Activated CD4-positive, alpha-beta T cell treated with anti-CD3 and anti-CD28 coated beads, Interleukin-2, amount 50 U/mL, for 4 hours (primary cell): ENCODE measurements at places on chromosomes 12 and 14.
A peak's percentile ranks its signal among the peaks of the same experiment; 100 is the strongest.

DNA sequence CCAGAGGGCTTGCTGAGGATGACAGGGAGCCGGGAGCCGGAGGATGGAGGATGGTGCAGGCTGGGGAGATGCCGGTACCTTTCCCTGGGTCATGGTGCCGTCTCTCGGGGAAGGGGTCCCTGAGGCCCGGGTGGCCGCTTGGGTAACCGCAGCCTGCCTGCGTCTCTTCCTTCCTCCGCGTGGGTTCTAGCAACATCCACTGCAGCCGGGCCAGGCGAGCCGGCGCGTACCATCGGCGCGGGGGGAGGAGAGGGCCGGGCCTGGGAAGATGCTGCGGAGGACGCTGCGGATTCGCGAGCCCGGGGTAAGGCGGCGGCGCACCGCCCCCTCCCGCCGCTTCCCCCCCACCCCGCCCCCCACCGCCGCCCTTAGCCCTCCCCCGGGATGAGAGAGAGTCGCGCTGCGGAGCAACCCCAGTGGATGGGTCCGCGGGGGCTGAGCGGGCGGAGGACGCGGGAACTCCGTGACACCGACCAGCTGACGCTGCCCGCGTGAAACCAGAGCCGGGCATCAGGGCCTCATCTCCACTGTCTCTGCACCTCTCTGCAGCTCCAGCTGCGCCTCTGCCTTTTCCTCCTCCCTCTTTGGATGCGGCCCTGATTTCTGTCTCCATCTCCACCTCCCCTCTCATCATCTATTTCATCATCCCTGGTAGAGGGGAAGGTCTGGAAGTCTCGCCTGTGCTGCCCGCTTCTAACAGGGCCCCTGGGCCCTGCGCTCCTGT, at the start of gene FAIM2:
TSS of gene FAIM2 (minus strand) at position 201 of the 724 bp plus-strand sequence. CDS start at position 93, 108 bp downstream.
- peak; percentile 31 for DNase-seq

DNA sequence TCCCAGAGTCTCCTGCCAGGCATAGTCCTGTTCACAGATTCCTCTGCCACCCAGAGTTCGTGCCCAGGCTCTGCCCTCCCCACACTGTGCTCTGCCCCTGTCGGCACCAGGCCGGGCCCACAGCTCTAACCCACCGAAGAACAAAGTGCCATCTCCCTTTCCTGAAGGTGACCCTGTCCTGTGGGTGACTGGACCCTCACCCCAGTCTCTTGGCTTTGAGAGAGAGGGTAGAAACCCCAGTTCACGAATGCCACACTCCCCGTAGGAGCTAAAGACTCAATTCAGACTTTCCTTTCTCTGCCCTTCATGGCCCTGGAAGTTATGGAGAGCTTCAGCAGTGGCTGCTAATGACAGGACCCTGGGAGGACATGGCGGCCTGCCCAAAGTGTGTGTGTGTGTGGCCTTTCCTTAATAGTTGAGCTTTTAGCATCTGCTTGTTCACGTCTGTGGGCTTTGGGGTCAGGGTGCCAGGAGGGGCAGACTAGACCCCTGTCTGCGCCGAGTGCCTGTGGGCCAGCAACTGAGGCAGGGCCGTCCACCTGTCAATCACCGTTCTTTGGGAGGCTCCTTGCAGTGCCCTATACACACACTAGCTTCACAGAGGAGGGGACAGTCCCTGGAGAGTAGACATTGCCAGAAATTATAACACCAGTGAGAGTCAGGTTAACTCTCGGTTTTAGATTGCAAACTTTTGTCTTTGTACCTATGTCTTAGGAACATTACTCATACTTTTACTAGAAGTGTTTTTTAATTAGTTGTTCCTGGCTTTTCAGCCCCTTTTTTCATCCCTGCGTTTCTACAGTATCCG, 84.6 kb upstream of the DYNC1H1 start:
- no peak for DNase-seq

DNA sequence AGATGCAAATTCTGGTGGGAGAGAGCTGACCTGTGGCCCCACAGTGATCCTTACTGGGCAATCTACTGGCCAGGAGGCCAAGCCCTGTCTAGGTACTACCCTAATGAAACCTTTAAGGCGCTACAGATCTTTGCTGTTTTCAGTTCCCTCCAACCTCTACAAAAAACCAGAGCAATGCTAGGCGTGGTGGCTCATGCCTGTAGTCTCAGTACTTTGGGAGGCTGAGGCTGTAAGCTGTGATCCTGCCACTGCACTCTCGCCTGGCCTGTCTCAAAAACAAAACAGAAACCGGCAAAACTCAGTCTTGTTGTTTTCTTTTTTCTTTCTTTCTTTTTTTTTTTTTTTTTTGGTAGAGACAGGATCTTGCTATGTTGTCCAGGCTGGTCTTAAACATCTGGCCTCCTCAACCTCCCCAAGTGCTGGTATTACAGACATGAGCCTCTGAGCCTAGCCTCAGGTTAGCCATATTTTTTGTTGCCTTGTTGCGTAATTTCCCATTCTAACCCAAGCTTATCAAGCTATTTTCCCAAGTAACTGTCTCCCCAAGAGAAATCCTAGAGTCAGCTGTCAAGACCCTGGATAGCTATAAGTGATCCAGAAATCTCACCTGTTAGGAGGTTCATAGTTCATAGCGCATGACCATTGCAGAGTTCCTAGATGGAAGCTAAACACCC, 2.8 kb downstream of the ETFBKMT start:
- DNase-seq: no peak

- no peak for DNase-seq
Measured at GRCh38 chr14:87461704-87462103, 531.3 kb downstream of the GALC start.

- DNase-seq: no peak
Measured at GRCh38 chr14:93017301-93017797, 94.4 kb downstream of the CHGA start.

- no peak for DNase-seq
Measured at GRCh38 chr12:94379479-94380113, 80.1 kb downstream of the CEP83 start.

DNA sequence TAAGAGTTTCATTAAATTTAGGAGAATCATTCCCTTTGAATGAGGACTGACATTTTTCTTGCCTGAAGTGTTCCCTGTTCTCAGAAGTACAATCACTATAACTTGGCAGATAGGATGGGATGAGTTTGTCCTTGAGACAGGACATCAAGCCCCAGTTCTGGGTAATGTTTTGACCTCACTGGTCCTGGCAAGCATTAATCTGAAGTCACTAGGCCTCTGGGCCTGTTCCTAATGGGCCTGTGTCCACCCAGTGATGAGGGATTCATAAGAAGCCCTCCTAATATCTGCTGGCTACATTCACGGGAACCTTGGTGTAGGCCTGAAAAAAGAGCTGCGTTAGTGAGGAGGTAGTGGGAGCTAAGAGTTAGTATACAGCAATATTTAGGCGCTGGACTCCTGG, 37.2 kb downstream of the NINJ2 start:
- no peak for DNase-seq

DNA sequence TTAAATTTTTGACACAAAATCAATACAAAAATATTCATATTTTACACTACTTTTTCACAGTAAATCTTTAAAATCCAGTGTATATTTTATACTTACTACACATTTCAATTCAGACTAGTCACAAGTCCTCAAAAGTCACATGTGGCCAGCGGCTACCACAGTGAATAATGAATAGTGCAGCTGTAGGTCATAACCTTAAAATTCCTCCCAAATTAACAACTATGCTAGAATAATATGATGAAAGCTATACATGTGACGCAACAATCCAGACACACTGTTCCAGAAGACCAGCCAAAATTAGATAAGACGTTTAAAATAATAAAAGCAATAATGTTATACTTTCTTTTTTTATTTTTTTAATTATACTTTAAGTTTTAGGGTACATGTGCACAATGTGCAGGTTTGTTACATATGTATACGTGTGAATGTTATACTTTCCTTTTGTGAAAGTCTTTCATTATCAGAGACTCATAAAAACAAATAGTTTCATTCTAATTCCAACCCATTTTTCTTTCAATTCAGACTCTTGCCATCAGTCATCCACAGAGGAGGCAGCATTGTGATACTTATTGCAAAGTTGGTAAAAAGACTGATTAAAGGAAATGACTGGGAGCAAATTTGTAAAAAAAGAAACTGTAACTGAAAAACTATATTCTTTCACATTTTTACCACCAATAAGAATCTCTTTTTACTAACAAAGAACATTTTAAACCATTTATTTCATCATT, 67.0 kb downstream of the C2CD5 start:
- DNase-seq: no peak

- DNase-seq: no peak
Measured at GRCh38 chr12:122837306-122838265, 2.3 kb downstream of the HIP1R start.

- DNase-seq: no peak
Measured at GRCh38 chr14:55562135-55562534, 17.9 kb upstream of the KTN1 start.

GRCh38 chr12:59850268-59850667, 254.4 kb downstream of the SLC16A7 start:
- no peak for DNase-seq

DNA sequence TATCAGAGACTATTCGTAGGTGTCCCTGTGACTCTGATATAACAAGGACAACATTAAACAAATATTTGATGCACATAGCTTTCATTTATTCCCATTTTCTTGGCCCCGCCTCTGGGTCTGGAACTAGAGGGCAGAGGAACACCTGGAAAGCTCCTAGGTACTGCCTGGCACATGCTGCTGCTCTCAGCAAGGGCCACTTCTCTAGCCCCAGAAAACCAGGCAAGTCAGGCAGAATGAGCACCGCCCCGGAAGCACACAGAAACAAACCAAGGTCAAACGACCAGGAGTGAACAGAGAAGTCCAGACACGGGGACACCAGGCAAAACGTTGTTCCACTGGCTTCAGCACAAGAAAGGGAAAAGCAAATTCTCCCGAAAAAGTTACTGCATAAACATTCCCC, 76.1 kb downstream of the TTC7B start:
- DNase-seq: no peak

GRCh38 chr12:63944586-63945228, 100.2 kb downstream of the SRGAP1 start:
- no peak for DNase-seq
